ENCODE measurements at places on chromosomes 2 and 18. TPM values are rescaled to one million over a fixed set of nuclear protein-coding genes. Genes with fewer than 3 reads are reported as not detected.

ASB18 gene
- total RNA-seq: not detected

BCL2 gene
- 3.1 TPM for total RNA-seq

REG3G gene
- not detected for total RNA-seq

HOXD13 gene
- total RNA-seq: not detected

PID1 gene
- 12.5 TPM for total RNA-seq

DPP4 gene
- total RNA-seq: not detected

TRAF3IP1 gene
- 9.6 TPM for total RNA-seq

LRP1B gene
- 0.04 TPM for total RNA-seq

EFHD1 gene
- 10.1 TPM for total RNA-seq

SCN9A gene
- 0.13 TPM for total RNA-seq

INHBB gene
- total RNA-seq: 0.66 TPM

CFAP221 gene
- not detected for total RNA-seq

FLACC1 gene
- 0.19 TPM for total RNA-seq

AGBL5 gene
- total RNA-seq: 7.1 TPM

TUBA4A gene
- total RNA-seq: 146 TPM

DCDC2C gene
- not detected for total RNA-seq

ICOS gene
- total RNA-seq: 0.85 TPM

ACKR3 gene
- total RNA-seq: 23.3 TPM

IGFBP5 gene
- total RNA-seq: 122 TPM

AFF3 gene
- 1.2 TPM for total RNA-seq

ACSL3 gene
- 62.4 TPM for total RNA-seq

INPP5D gene
- total RNA-seq: 36.0 TPM

PDCD1 gene
- total RNA-seq: 1.7 TPM

CDH2 gene
- 0.38 TPM for total RNA-seq

HOXD8 gene
- 4.6 TPM for total RNA-seq

INO80B gene
- total RNA-seq: 41.9 TPM

EML6 gene
- 1.2 TPM for total RNA-seq

CDH7 gene
- total RNA-seq: not detected

MC5R gene
- total RNA-seq: not detected

CENPA gene
- 12.4 TPM for total RNA-seq

BOLL gene
- total RNA-seq: not detected

TAF1B gene
- 19.3 TPM for total RNA-seq
